ENCODE measurements at places on chromosomes 2 and 18.

- no peaks in the 10 kb centered on the region for H3K36me3 ChIP-seq
- peak overlapping the region; percentile 42 for H3K4me3 ChIP-seq
Measured at GRCh38 chr18:26746398-26746797, 119.1 kb downstream of the AQP4 start.

GRCh38 chr18:76978616-76979015, 154.0 kb downstream of the MBP start:
- no peak for DNase-seq
- peaks cover 2% of the 10 kb centered on the region for H3K27me3 ChIP-seq
- no peaks in the 10 kb centered on the region for H3K4me1 ChIP-seq

DNA sequence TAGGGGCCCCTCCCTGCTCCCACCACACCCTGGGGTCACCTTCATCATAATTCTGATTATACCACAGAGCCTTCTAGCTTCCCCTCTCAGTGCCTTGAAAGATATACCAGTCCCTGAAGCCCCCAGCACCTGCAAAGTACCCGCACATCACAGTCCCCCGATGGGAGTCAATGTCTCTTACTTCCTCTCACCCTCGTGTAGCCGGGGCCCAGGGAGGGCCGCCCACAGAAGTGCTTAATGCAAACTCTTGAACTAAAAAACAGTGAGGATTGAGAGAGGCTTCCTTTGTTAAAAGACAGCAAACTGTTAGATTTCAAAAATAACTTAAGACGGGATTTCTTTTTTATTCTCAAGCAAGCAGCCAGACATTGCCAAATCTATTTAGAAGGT, 76.5 kb downstream of the SFXN5 start:
- no peak overlapping the region for H3K27ac ChIP-seq
- no peak for DNase-seq
- H3K27me3 ChIP-seq: no peaks in the 10 kb centered on the region
- no peaks in the 10 kb centered on the region for H3K36me3 ChIP-seq
- H3K4me3 ChIP-seq: no peak overlapping the region

DNA sequence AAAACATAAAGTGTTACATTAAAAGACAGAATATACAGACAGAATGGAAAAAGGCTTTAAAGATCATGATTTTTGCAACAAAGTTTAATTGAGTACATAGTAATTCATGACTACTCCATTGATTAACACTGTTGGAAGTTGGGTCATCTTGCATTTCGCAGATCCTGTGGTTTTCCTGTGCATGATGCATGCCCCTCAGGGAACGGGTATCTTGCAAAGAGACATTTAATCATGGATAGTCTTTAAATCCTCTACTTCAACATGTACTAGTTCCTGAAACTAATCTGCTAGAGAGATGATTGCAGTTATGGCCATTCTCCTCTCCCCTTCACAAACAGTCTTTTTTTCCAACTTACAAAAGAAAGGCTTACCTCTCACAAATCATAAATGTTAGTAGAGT, 155.6 kb upstream of the DSEL start:
- H3K4me1 ChIP-seq: peaks cover 79% of the 10 kb centered on the region
- H3K4me3 ChIP-seq: peak overlapping the region; percentile 58
- peak; percentile 54 for DNase-seq
- peak overlapping the region; percentile 73 for H3K27ac ChIP-seq
- H3K36me3 ChIP-seq: peaks cover 8% of the 10 kb centered on the region

GRCh38 chr2:98058191-98058975, 28.6 kb upstream of the VWA3B start:
- H3K27me3 ChIP-seq: peaks cover 2% of the 10 kb centered on the region
- peaks cover 4% of the 10 kb centered on the region for H3K4me1 ChIP-seq
- no peaks in the 10 kb centered on the region for H3K36me3 ChIP-seq
- no peak overlapping the region for H3K27ac ChIP-seq
- no peak overlapping the region for H3K4me3 ChIP-seq
- DNase-seq: no peak

GRCh38 chr2:30694286-30695055, 112.8 kb downstream of the CAPN13 start:
- peaks cover 24% of the 10 kb centered on the region for H3K4me1 ChIP-seq
- no peaks in the 10 kb centered on the region for H3K36me3 ChIP-seq
- no peak overlapping the region for H3K4me3 ChIP-seq
- peaks cover 11% of the 10 kb centered on the region for H3K27me3 ChIP-seq

- H3K4me1 ChIP-seq: peaks cover 24% of the 10 kb centered on the region
- peak overlapping the region; percentile 88 for H3K27ac ChIP-seq
- H3K36me3 ChIP-seq: peaks cover 15% of the 10 kb centered on the region
- DNase-seq: peak; percentile 81
- peak overlapping the region; percentile 88 for H3K4me3 ChIP-seq
Measured at GRCh38 chr2:241701149-241701398, 765 bp upstream of the ING5 start.

GRCh38 chr18:59468821-59469220, 109.8 kb upstream of the LMAN1 start:
- H3K4me1 ChIP-seq: no peaks in the 10 kb centered on the region
- no peak overlapping the region for H3K27ac ChIP-seq
- H3K36me3 ChIP-seq: peaks cover 48% of the 10 kb centered on the region
- no peak overlapping the region for H3K4me3 ChIP-seq
- DNase-seq: no peak

- no peak overlapping the region for H3K27ac ChIP-seq
- no peak for DNase-seq
- no peaks in the 10 kb centered on the region for H3K4me1 ChIP-seq
- H3K36me3 ChIP-seq: no peaks in the 10 kb centered on the region
- peaks cover 1% of the 10 kb centered on the region for H3K27me3 ChIP-seq
Measured at GRCh38 chr2:145958611-145959010, 1438.7 kb upstream of the ZEB2 start.

GRCh38 chr18:41768467-41768866, 186.6 kb upstream of the PIK3C3 start:
- H3K4me3 ChIP-seq: no peak overlapping the region
- no peaks in the 10 kb centered on the region for H3K36me3 ChIP-seq
- no peak overlapping the region for H3K27ac ChIP-seq
- no peaks in the 10 kb centered on the region for H3K27me3 ChIP-seq

- peak overlapping the region; percentile 79 for H3K4me3 ChIP-seq
- peaks cover 66% of the 10 kb centered on the region for H3K4me1 ChIP-seq
- peaks cover 6% of the 10 kb centered on the region for H3K27me3 ChIP-seq
Measured at GRCh38 chr2:133986881-133987795, 266.7 kb upstream of the MGAT5 start.

- no peak for DNase-seq
- no peaks in the 10 kb centered on the region for H3K36me3 ChIP-seq
- H3K4me1 ChIP-seq: no peaks in the 10 kb centered on the region
- H3K27ac ChIP-seq: no peak overlapping the region
- H3K27me3 ChIP-seq: no peaks in the 10 kb centered on the region
Measured at GRCh38 chr2:208939852-208940251, 484.0 kb upstream of the MAP2 start.

GRCh38 chr2:64708829-64709228, 55.1 kb upstream of the SERTAD2 start:
- peaks cover 4% of the 10 kb centered on the region for H3K36me3 ChIP-seq
- H3K27ac ChIP-seq: no peak overlapping the region
- H3K27me3 ChIP-seq: no peaks in the 10 kb centered on the region

- H3K36me3 ChIP-seq: peaks cover 24% of the 10 kb centered on the region
- peaks cover 1% of the 10 kb centered on the region for H3K27me3 ChIP-seq
- peak; percentile 89 for DNase-seq
- H3K4me3 ChIP-seq: peak overlapping the region; percentile 65
- peaks cover 77% of the 10 kb centered on the region for H3K4me1 ChIP-seq
- H3K27ac ChIP-seq: peak overlapping the region; percentile 93
Measured at GRCh38 chr2:27954771-27955383, 64.3 kb downstream of the BABAM2 start.

- H3K27ac ChIP-seq: no peak overlapping the region
- DNase-seq: no peak
- H3K27me3 ChIP-seq: no peaks in the 10 kb centered on the region
- peaks cover 7% of the 10 kb centered on the region for H3K4me1 ChIP-seq
- peaks cover 19% of the 10 kb centered on the region for H3K36me3 ChIP-seq
Measured at GRCh38 chr2:51612387-51612786, 580.5 kb upstream of the NRXN1 start.

DNA sequence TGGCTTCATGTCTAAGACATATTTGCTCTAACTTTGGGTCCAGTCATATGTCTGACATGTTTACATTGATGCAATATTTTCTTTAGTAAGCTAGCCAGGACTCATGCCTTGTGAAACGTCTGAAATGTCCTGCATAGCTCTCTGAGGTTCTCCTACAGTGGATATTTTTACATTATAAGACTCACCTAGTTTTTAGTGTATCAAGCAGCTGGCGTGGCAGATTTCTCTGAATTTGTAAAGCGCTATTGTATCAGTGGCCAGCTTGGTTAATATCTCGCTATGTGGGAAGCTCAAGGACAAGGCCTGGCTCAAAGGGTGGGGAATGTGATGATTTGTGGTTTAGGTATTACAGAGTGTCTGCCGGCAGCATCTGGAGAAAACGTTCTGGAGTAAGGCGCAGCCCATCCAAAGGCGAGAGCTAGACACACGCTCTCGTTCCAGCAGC, 164.3 kb downstream of the LTBP1 start:
- peaks cover 57% of the 10 kb centered on the region for H3K4me1 ChIP-seq
- H3K4me3 ChIP-seq: no peak overlapping the region
- H3K36me3 ChIP-seq: peaks cover 12% of the 10 kb centered on the region
- 0 out of 2 replicates have a peak overlapping the region, but pooled peaks have one; percentile 10 for H3K27ac ChIP-seq

DNA sequence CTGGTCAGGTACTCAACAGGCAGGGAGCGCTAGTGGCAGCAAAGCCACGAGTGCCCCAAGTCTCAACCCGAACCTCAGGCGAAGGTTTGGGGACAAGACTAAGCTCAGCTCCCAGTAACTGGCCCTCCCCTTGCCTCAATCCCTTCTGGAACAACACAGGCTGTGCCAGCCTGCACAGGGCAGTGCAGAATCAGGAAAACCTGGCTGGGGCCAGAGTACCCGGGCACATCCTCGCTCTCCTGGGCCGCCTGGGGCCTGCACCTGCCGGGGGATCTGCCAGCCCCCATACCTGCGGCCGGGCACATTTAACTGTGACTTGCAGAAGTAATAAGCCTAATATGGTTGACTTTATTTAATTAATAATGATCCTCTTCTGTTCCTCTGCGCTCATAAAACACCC, 60.6 kb downstream of the GBX2 start:
- H3K36me3 ChIP-seq: peaks cover 8% of the 10 kb centered on the region
- no peak overlapping the region for H3K4me3 ChIP-seq
- no peaks in the 10 kb centered on the region for H3K4me1 ChIP-seq
- H3K27ac ChIP-seq: no peak overlapping the region
- DNase-seq: no peak

GRCh38 chr2:130760754-130761751, 5.7 kb downstream of the AMER3 start:
- peaks cover 4% of the 10 kb centered on the region for H3K27me3 ChIP-seq
- DNase-seq: no peak
- H3K4me1 ChIP-seq: no peaks in the 10 kb centered on the region
- H3K4me3 ChIP-seq: no peak overlapping the region
- no peaks in the 10 kb centered on the region for H3K36me3 ChIP-seq

DNA sequence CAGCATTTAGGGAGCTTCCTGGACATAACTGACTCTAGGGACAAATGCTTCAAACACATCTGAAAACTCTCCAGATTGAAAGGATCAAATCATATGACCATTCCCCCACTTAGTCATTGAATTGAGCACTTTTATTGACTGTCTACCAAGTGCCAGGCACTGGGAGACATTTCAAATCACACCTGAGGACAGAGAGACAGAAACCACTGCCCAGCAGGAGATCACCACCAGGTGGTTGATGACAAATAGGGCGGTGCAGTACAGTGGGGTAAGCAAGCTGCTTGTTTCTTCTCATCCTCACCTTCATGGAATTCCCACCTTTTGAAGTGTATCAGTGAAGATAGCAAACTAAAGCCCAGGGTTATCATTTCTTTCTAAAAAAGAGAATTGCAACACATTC, 19.0 kb upstream of the CXCR4 start:
- no peaks in the 10 kb centered on the region for H3K4me1 ChIP-seq
- H3K36me3 ChIP-seq: no peaks in the 10 kb centered on the region
- no peak for DNase-seq
- H3K4me3 ChIP-seq: no peak overlapping the region
- H3K27ac ChIP-seq: no peak overlapping the region
- peaks cover 7% of the 10 kb centered on the region for H3K27me3 ChIP-seq

DNA sequence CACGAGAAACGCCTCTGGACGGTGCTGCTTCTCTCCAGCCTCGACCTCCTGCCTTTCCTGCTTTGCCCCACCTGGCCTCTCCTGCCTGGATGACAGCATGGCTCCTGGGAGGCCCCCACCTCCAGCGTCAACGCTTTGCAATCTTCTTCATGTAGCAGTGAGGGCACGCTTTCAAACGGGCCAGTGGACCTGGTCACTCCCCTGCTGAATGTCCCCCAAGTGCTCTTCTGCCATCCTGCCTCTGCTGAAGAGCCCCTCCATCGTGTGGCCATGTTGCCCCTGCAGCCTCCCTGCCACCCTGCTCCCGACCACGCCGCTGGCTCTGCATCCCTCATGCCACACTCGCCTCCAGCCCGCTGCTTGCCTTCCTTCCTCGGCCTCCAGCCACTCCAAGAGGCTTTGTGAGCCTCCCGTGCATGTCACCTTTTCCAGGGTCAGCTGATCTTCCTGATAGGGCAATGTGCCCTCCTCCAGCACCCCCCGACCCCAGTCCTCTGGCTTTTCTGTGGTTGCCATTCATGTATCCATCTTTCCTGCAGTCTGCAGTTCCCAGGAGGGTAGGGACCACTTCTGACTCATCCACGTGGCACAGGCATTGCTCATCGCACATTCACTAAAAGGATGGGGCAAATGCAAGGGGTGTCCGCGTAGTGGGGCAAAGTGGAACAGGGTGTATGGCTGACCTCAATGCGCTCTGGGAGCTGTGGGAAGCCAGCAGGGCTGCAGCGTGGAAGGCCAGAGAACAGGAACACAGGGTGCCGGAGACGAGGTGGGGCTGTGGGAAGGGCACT, 268.8 kb downstream of the TWIST2 start:
- no peak overlapping the region for H3K4me3 ChIP-seq
- H3K36me3 ChIP-seq: no peaks in the 10 kb centered on the region
- H3K4me1 ChIP-seq: peaks cover 10% of the 10 kb centered on the region
- H3K27me3 ChIP-seq: peaks cover 7% of the 10 kb centered on the region

- no peak for DNase-seq
- no peak overlapping the region for H3K27ac ChIP-seq
- H3K36me3 ChIP-seq: no peaks in the 10 kb centered on the region
- no peak overlapping the region for H3K4me3 ChIP-seq
- peaks cover 3% of the 10 kb centered on the region for H3K27me3 ChIP-seq
Measured at GRCh38 chr2:42547014-42547413, 21.4 kb upstream of the MTA3 start.

- no peak overlapping the region for H3K4me3 ChIP-seq
- peaks cover 3% of the 10 kb centered on the region for H3K27me3 ChIP-seq
- no peak for DNase-seq
- H3K4me1 ChIP-seq: no peaks in the 10 kb centered on the region
- no peaks in the 10 kb centered on the region for H3K36me3 ChIP-seq
Measured at GRCh38 chr2:138626148-138626547, 124.6 kb downstream of the SPOPL start.

- H3K4me1 ChIP-seq: peaks cover 25% of the 10 kb centered on the region
- peak; percentile 96 for DNase-seq
- peaks cover 32% of the 10 kb centered on the region for H3K36me3 ChIP-seq
- H3K27ac ChIP-seq: peak overlapping the region; percentile 89
Measured at GRCh38 chr2:32484937-32485336, 128.1 kb downstream of the BIRC6 start.

- H3K4me3 ChIP-seq: no peak overlapping the region
- DNase-seq: no peak
- no peaks in the 10 kb centered on the region for H3K27me3 ChIP-seq
- H3K4me1 ChIP-seq: no peaks in the 10 kb centered on the region
- H3K36me3 ChIP-seq: no peaks in the 10 kb centered on the region
Measured at GRCh38 chr18:44801781-44802180, 121.1 kb downstream of the SETBP1 start.
